ENCODE measurements at places on chromosomes 12 and 14. TPM values are rescaled to one million over a fixed set of nuclear protein-coding genes. Genes with fewer than 3 reads are reported as not detected.

Gene DEPDC4
- total RNA-seq, result 1.6 TPM

Gene MGAT4C
- 1.1 TPM for total RNA-seq

Gene ANG
- total RNA-seq, result 4.6 TPM

Gene BEST3
- 41.7 TPM for total RNA-seq

Gene CMTM5
- total RNA-seq, result 1.1 TPM

DNA sequence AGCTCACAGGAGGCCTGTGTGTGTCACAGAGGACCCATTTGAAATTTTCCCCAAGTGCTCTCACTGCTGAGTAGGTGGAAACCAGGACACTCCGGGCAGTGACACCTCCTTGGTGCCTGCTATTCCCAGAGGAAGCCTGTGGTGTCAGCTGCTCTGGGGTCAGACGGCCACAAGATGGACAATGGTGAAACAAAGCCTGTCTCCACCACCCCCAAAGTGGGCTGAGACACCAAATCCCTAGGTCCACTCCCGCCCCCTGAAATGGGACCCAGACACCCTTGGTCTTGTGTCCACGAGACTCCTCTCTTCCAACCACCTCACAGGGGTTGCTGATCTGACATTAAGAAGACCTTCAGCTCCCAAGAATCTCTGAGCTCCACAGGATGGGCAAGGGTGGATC lies 7.0 kb downstream of the KCNH3 start:
- peaks cover 85% of the 10 kb centered on the region for H3K27me3 ChIP-seq
- H3K27ac ChIP-seq, result no peak overlapping the region
- no peaks in the 10 kb centered on the region for H3K36me3 ChIP-seq
- DNase-seq, result no peak

GRCh38 chr14:77005559-77005958 lies 22.9 kb downstream of the IRF2BPL start:
- DNase-seq, result no peak
- H3K36me3 ChIP-seq, result no peaks in the 10 kb centered on the region
- no peaks in the 10 kb centered on the region for H3K27me3 ChIP-seq
- H3K4me3 ChIP-seq, result no peak overlapping the region
- H3K27ac ChIP-seq, result no peak overlapping the region
- H3K4me1 ChIP-seq, result peaks cover 41% of the 10 kb centered on the region
